ENCODE measurements at places on chromosomes 3 and 15.

- no peak for DNase-seq
Observed at GRCh38 chr15:78479650-78480049, 27.7 kb upstream of the HYKK start.

- DNase-seq, result no peak
Observed at GRCh38 chr3:52805270-52806039, 10.9 kb downstream of the ITIH3 start.

GRCh38 chr15:67117370-67117769, 52.0 kb downstream of the SMAD3 start:
- no peak for DNase-seq

DNA sequence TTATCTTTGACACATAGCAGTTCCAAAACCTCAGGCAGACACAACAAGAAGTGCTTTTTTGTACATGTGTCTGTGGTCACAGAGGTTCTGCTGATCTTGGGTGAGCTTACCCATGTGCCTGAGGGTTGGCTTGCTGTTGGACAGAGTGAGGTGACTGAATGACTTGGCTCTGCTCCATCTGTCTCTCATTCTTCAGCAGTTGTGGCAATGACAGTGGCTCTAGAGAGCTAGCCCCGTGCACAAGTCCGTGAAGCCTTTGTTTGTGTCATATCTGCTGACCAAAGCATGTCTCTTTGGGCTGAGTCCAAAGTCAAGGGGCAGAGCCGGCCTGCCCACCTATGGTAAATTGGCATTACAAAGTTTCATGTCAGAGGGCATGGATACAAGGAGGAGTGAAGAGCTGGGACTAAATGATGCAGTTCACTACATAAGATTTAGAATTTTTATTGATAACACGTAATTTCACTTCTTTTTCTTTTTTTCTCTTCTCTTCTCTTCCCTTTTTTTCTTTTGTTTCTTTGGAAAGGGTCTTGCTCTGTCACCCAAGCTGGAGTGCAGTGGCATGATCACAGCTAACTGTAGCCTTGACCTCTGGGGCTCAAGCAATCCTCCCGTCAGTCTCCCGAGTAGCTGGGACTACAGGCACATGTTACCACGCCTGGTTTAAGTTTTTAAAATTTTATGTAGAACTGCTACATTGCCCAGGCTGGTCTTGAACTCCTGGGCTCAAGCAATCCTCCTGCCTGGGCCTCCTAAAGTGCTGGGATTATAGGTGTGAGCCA, 77.9 kb downstream of the ITPR1 start:
- no peak for DNase-seq

DNA sequence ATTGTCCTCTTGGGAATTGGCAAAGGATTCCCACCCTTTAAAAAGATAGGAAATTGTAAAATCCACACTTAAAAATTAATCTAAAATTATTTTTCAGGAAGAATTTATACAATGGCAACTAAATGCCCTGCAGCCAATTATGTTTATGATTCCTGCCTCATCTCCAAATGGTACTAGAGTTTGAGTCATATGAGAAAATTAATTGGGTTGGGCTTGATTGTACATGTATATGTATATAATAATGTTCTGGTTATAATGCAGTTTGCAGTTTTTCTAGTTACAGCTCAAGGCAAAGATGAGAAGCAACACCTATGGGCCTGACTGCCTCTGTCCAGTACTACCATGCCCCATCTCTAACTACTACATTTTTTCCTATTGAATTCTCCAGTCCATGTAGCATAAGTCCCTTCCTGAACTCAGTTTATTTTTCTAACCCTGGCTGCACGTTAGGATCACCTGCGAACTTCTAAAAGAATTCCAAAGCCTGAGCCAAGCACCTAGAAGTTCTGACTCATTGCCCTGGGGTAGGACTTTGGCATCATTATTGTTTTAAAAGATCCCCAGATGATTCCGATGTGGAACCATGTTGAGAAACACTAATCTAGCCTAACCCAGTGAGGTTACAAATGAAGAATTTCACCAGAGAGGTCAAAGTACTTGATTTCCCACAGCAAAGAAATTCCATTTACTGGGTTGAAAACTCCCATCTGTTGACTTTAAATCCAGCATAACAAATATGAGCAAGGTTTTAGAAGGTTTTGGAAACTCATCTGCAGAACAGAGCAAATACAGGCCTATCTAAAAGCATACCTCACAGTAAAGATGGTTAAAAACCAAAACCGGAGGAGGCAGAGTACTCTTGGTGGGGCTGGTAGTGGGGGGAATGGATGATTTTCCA, 19.4 kb downstream of the TGFBR2 start:
- DNase-seq, result no peak

DNA sequence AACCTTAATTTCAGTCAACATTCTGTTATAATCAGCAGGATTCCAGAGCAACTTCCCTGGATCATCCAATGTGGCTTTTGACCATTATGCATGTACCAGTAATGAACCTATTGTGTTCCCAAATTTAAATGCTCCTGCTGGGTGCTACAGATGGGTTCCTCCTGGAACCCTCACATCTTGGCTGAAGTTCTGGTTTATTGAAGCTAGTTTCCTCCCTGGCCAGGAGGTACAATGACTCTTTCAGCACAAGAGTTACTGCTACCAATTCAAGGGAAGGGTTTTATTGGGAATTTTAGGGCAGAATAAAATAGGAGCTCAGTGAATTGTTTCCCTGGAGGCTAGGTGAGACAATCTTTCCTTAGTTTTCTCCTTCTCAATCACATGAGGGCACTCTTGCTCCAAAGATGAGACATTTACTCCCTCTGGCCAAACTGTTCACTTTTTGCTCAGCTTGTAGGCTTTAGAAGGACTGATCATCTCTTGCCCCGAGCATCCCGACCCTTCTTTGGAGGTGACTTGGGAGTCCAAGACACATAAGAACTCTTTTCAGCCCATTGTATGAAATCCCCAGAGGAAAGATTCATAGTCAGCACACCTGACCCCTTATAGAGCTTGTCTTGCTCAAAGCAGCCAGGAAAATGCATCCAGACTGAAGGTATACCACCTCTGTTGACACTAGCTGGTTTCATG, 8.8 kb upstream of the NPHP3 start:
- no peak for DNase-seq

GRCh38 chr15:39140060-39140604, 440.7 kb upstream of the THBS1 start:
- no peak for DNase-seq

DNA sequence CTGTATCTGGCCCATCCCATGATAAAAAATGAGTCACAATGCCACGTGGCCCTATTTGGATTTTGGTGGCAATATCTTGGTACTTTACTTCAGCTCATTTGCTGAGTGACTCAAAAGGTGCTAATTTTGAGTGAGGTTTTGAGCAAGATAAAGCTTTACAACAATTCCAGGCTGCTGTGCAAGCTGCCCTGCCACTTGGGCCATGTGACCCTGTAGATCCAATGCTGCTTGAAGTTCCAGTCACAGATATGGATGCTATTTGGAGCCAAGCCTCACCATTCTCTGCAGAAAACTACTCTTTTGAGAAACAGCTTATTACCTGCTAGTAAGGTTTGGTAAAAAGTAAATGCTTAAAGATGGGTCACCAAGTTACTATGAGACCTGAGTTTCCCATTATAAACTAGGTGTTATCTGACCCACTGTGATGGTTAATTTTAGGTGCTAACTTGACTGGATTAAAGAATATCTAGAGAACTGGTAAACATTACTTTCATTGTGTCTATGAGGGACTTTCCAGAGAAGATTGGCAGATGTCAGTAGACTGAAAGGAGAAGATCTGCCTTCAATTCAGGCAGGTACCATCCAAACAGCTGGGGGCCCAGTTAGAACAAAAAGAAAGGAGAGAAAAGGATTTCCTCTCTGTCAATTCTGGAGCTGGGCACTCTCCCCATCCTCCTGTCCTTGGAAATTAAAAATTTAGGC, 1083.9 kb downstream of the DIPK2A start:
- DNase-seq, result no peak

- no peak for DNase-seq
Observed at GRCh38 chr3:175002732-175003143, 143.6 kb downstream of the NAALADL2 start.

GRCh38 chr3:133843634-133844033, 38.0 kb downstream of the SRPRB start:
- no peak for DNase-seq

DNA sequence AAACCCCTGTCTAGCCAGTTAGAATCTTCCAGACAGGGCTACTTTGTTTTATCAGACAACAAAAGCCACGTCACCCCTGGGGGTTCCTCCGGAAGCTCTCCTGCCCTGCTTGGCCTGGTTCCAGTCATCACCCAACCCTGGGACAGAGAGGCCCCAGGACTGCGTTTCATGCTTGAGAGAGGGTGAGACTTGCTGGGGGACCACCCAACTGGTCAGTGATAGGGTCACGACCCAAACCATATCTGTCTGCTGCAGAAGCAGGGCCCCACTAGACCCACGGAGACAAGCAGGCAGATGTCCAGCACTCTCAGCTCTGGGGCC, 1.2 kb downstream of the NT5DC2 start:
- peak; percentile 48 for DNase-seq

- DNase-seq, result no peak
Observed at GRCh38 chr3:17775073-17775472, 32.6 kb upstream of the TBC1D5 start.

DNA sequence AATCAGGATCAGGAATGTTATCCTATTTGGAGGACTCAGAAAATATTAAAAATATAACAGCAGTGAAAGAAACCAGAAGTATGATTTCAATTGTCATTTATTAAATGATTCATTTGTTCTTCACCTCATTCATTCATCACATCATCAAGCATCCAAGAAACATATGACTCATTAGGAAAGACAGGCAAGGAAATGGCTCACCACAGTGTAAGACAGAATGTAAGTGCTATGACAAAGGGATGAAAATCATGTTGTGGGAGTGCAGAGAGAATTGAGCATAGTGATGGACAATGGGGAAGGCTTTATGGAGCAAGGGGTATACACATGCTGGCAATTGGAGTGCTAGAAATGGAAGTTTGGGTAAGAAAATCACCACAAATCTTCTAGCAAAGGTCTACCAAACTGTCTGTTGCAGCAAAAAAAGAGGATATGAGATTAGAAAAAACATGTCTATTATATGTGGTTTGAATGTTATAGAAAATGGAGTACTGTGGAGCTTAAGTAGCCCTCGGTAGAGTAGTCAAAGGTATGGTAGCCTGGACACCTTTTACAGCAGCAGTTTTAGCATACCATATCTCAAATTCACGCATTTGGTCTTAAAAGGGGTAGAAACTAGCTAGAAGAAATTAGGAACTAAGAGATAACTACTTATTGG, 111.1 kb upstream of the GPR149 start:
- DNase-seq, result no peak

DNA sequence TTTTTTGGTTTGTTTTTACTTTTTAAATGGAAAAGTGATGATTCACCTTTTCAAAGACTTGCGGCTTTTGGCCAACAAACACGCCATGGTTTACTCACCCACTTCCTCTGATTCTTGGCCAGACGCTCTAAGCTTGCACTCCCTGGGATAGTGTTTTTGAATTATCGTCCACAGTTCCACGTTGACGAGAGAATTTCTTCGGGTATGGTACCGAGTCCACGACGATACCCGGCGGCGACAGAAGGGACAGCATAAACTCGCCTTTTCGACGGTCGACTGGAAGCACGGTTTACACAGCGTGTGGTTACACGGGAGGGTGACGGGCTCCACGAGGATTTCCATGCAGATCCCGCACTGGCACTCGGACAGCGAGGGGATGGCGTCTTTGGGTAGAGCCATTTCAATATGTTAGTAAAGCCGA, 783 bp downstream of the RNF168 start:
- peak; percentile 61 for DNase-seq

All from activated gamma-delta T cell treated with Interleukin-2 at 50 U/mL for 16 hours (primary cell).